ENCODE measurements at places on chromosomes 16 and 17. TPM values are rescaled to one million over a fixed set of nuclear protein-coding genes. Genes with fewer than 3 reads are reported as not detected.

The PLD6 gene
- 1.4 TPM for total RNA-seq

The KRTAP2-3 gene
- not detected for total RNA-seq

The CASKIN1 gene
- 0.07 TPM for total RNA-seq

The GINS3 gene
- total RNA-seq = 11.7 TPM

The CACNA1H gene
- 14.6 TPM for total RNA-seq

The RGS9 gene
- total RNA-seq = 9.9 TPM

The BRIP1 gene
- 3.3 TPM for total RNA-seq

Data from colonic mucosa (tissue), 4 donors.